Pancreas (tissue), 10 donors: ENCODE measurements at places on chromosomes 5 and 9. TPM values are rescaled to one million over a fixed set of nuclear protein-coding genes. Genes with fewer than 3 reads are reported as not detected.

DNA sequence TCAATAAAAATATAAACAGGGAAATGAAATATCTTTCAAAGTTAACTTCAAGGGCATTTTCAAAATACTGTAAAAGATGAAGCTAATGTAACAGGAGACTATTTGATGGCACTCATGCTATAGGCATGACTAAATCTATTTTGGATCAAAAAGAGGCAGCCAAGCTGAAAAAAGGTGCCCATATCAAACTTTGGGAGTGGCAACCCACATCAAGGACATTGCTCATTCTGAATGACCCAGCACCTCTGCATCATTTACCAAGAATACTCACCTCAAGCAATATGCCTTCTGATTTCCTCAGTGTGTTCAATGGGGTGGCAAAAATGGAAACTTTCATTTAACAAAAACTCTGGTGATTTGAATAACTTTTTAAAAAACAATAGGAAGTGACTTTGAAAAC is 853.3 kb downstream of the TLE1 start:
- DNase-seq, result no peak
- no peaks in the 10 kb centered on the region for H3K4me1 ChIP-seq
- no peak overlapping the region for H3K4me3 ChIP-seq
- no peak overlapping the region for H3K27ac ChIP-seq
- H3K36me3 ChIP-seq, result no peaks in the 10 kb centered on the region

GRCh38 chr5:77840930-77841329 is 64.8 kb upstream of the TBCA start:
- no peaks in the 10 kb centered on the region for H3K4me1 ChIP-seq
- H3K27ac ChIP-seq, result no peak overlapping the region
- DNase-seq, result no peak
- H3K4me3 ChIP-seq, result no peak overlapping the region

GRCh38 chr5:55511010-55511409 is 23.8 kb downstream of the PLPP1 start:
- peak overlapping the region; percentile 67 for H3K27ac ChIP-seq
- no peak for DNase-seq
- H3K27me3 ChIP-seq, result no peaks in the 10 kb centered on the region
- H3K4me1 ChIP-seq, result peaks cover 15% of the 10 kb centered on the region

The DROSHA gene
- 19.1 TPM for total RNA-seq

- H3K27ac ChIP-seq, result no peak overlapping the region
- DNase-seq, result no peak
- H3K36me3 ChIP-seq, result no peaks in the 10 kb centered on the region
- no peaks in the 10 kb centered on the region for H3K4me1 ChIP-seq
- H3K27me3 ChIP-seq, result no peaks in the 10 kb centered on the region
These were observed 113.8 kb downstream of the TLE4 start for GRCh38 chr9:79685577-79685976.

The DMAC1 gene
- 18.7 TPM for total RNA-seq

The CA9 gene
- total RNA-seq, result 75.6 TPM

DNA sequence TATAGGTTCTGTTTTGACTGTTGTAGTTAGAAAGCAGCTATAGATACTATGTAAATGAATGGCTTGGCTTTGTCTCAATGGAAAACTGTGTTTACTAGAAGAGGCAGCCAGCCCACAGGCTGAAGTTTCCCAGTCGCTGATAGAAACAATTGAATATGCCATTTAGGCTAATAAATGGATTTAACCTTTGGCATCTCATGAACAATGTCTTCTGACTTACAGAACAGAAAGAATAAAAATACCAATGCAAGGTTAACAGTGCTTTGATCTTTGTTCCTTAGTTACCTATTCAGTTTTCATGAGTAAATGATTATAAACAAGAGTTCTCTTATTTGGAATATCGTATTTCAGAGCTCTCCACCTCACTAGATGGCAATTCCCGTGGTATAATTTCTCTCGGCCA is 120.6 kb downstream of the PAM start:
- H3K4me3 ChIP-seq, result no peak overlapping the region
- no peaks in the 10 kb centered on the region for H3K36me3 ChIP-seq
- H3K27me3 ChIP-seq, result no peaks in the 10 kb centered on the region

DNA sequence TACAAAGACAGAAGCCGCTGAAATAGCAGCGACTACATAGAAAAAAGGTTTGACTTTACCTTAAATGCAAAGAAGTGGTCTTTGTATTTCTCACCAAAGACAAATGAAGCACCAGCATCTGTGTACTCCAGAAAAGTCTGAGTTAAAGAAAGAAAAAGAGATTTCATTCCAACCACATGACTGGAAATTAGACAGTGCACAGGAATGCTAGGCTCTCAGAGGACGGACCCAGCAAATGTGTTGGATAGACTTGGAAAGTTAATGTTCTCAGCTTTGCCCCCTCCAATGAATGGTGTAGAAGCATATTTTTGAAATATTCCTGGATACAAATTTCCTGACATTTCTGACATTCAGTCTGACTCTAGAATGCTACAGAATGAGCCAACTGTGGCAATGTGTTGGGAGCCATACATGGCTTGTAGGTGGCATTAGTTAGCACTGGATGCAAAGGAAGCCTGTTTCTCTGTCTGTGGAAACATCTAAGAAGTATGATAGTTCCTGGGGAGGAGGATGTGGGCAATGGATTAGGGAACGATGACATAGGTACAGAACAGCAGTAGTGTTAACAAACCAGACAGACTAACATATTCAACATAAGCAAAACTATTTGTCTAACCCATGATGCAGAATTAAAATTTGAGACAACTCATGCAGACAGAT is 43.3 kb downstream of the SLC28A3 start:
- peaks cover 5% of the 10 kb centered on the region for H3K36me3 ChIP-seq
- H3K4me1 ChIP-seq, result no peaks in the 10 kb centered on the region
- H3K27ac ChIP-seq, result no peak overlapping the region

DNA sequence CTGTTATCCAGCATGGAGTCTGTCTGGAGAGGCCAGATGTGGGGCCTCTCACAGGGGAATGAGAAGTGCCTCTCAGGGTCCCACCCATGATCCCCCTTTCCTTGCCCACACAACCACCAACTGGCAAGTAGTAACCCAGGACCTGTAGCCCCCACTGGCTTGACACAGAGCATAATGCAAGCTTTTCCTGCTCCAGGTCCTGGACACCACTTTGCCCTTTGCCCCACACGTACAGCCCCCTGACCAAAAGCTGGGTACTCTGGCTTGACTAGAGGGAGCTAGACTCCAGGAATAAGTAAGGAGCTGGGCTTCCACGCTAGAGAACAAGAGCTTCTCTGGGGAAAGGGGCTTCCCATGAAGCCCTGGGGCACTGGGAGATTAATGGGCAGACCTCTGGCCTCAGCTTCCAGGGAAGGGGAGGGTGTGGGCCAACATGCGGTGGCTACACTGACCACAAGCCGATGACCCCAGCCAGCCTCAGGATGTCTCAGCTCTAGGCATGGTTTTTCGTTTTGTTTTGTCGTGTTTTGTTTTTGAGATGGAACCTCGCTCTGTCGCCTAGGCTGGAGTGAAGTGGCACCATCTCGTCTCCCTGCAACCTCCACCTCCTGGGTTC is 109.5 kb downstream of the C9orf50 start:
- no peak overlapping the region for H3K4me3 ChIP-seq
- H3K36me3 ChIP-seq, result no peaks in the 10 kb centered on the region
- H3K27ac ChIP-seq, result no peak overlapping the region

DNA sequence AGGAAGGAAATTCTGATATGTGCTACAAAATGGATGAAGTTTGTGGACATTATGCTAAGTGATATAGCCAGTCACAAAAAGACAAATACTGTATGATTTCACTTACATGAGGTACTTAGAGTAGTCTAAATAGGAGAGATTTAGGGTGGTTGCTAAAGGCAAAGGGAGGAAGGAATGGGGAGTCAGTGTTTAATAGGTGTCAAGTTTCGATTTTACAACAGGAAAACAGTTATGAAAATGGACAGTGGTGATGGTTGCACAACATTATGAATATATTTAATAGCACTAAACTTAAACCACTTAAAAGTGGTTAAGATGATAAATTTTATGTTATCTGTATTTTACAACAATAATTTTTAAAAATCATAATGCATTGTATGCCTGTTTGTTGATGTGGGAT is 40.4 kb upstream of the ECM2 start:
- no peak overlapping the region for H3K27ac ChIP-seq
- no peaks in the 10 kb centered on the region for H3K27me3 ChIP-seq
- DNase-seq, result no peak
- H3K36me3 ChIP-seq, result no peaks in the 10 kb centered on the region
- H3K4me3 ChIP-seq, result no peak overlapping the region
- no peaks in the 10 kb centered on the region for H3K4me1 ChIP-seq

DNA sequence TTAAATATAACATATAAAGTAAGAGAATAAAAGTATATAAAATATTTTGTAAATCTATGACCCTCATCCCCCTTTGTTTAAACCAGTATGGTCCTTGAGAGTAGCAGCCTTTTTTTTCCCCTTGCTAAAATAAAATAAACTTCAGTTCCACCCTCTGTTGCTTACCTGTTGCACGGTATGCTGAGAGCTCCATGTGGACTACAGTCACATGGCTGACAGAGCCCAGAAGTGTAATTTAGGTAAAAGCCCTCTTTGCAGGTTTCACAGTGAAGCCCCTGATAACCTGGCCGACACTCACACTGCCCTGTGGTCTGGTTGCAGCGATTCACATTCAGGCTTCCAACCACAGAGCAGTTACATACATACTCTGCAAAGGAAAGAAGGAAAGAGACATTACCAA is 55.1 kb downstream of the MEGF9 start:
- no peaks in the 10 kb centered on the region for H3K36me3 ChIP-seq
- no peak for DNase-seq
- no peak overlapping the region for H3K4me3 ChIP-seq
- H3K4me1 ChIP-seq, result peaks cover 31% of the 10 kb centered on the region
- H3K27ac ChIP-seq, result no peak overlapping the region

The SLC6A7 gene
- total RNA-seq, result not detected

The RASEF gene
- total RNA-seq, result 16.8 TPM

- H3K4me1 ChIP-seq, result no peaks in the 10 kb centered on the region
- H3K27ac ChIP-seq, result no peak overlapping the region
- H3K27me3 ChIP-seq, result no peaks in the 10 kb centered on the region
- no peaks in the 10 kb centered on the region for H3K36me3 ChIP-seq
- no peak for DNase-seq
These were observed 89.2 kb upstream of the LMX1B start for GRCh38 chr9:126524353-126525077.

DNA sequence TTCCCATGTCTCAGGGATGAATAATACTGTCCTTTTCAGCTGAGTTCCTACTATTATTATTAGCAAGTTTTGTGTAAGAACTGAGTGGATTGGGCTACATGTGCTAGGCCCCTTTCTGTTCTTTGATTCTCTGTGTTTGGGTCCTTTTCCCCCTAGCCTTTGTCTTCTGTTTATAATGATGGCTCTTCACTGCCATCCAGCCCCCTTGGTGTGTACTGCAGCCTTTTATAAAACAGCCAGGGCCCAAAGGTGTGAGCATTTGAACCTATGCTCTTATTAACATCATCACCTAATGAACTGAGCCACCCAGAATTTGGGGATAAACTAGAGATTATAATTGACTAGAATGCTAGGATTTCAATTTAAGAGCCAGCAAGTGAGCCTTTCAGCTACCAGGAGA is 52.6 kb downstream of the PLAC8L1 start:
- no peak overlapping the region for H3K27ac ChIP-seq
- no peak overlapping the region for H3K4me3 ChIP-seq
- H3K36me3 ChIP-seq, result no peaks in the 10 kb centered on the region
- H3K27me3 ChIP-seq, result no peaks in the 10 kb centered on the region
